GM23248 (cell line): ENCODE measurements at places on chromosomes 6 and 20.

- no peak for DNase-seq
Measured at GRCh38 chr6:12884983-12885382, 168.4 kb downstream of the PHACTR1 start.

DNA sequence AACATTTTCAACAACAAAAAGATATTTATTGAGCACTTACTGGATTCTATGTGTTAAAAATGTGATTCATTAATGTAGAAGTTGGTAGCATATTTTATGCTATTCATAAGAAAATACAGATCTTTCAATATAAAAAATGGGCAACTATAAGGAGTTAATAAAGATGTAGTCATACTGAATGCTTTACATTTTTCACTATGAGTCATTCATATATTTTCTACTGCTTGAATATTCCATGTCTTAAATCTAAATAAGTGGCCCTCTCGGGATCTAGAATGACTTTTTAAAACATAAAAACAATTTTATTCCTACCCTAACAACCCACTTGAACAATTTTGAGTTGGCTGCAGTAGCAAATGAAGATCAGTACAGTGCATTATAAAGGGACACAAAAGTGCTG, 362.1 kb downstream of the PHF3 start:
- DNase-seq: no peak

GRCh38 chr6:158095671-158096070, 72.4 kb downstream of the SERAC1 start:
- no peak for DNase-seq

DNA sequence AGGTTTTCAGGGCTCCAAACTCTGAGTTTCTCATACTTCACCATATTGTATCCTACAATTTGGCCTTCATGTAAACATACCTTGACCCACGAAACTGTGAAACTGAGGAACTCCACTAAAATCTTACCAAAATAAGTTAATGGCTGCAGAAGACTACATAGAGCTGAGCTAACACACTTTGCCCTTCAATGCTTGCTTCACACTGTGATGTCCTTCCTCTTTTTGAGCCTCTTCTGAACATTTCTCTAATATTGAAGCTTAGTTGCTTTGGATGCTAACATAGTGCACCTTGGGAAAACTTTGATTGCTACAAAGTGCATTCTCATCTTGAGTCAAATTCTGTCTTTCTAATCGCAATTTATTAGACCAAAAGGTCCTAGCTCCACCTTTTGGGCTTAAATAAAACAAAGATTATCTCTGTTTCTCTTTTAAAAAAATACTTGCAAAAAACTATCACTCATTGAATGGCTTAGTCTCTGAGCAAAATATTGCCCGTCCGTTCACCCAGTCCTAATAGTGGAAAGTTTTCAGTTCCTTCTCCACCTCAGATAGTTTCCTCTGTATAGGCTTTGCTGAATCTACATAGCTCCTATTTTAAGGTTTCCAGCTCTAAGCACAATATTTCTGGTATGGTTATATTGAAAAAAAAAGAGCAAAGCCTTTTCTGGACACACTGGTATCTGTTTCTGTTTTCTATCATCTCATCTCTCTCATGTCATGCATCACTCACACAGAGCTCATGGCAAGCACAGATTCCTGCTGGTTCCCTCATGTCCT, 494.6 kb downstream of the RFPL4B start:
- DNase-seq: no peak

DNA sequence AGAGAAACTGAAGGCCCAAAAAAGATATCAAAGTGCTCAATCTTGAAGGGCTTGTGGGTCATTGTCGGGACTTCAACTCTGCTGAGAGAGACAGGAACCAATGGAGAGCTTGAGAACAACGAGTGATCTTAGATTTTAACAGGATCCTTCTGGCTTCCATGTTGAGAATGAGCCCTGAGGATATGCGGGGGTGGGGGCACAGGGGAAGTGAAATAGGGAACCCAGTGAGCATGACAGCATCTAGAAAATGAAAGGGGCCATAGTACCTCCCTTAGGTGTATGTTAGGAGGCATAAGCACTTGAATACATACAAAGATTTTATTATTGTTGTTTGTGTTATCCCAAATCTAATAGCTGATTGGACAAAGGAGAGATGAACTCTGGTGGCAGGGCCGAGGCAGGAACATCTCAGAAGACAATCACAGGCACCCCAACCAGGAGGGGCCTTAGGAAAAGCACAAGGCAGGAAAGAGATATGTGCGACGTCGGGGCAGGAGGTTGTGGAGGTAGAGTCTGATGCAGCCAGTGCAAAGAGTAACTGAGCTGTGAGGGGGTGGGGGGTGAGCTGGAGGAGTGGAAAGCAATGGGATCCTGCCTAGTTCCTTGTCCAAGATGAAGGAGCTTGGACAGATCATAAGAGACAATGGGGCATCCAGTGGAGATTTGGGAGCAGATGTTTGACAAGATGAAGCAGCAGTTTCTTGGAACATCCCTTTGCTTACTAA, 10.4 kb downstream of the TGM6 start:
- DNase-seq: no peak

DNA sequence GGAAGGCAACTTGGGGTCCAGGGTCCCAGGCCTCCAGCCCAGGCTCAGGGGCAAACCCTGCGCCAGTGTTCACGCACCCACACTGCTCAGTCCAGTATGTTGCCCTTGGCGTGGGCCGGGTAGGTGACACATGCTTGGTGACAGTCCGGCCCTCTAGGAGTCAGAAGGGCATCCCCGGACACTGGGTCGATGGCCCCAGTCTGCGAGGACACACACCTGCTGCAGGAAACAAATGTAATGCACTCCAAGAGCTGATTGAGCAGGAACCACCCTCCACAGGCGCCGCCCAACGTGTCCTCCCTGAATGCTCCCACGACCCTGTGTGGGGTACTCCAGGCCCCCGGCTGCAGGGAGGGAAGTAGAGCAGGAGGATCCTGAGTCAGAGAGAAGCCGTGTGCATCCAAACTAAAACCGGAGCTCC, 160.7 kb downstream of the DLL1 start:
- no peak for DNase-seq
